AG04449 (cell line): ENCODE measurements at places on chromosomes 6 and 20.

DNA sequence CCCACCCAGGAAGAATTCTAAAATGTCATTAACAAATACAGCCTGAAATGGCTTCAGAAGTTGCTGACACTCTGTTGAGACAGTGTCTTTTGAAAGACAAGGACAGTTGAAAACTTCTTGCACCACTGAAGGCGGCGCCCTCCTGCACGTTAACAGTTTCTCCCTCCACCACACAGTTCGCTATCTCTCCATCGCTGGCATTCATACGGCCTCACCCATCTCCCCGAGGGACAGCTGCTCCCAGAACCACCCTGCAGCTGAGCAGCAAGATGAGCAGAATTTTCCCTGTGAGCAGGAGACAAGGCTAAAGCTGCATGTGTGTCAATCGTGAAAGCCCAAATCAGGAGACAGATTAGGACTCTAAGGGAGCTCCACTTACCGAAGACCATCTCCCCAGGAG, 113.3 kb downstream of the LY86 start:
- DNase-seq = no peak

DNA sequence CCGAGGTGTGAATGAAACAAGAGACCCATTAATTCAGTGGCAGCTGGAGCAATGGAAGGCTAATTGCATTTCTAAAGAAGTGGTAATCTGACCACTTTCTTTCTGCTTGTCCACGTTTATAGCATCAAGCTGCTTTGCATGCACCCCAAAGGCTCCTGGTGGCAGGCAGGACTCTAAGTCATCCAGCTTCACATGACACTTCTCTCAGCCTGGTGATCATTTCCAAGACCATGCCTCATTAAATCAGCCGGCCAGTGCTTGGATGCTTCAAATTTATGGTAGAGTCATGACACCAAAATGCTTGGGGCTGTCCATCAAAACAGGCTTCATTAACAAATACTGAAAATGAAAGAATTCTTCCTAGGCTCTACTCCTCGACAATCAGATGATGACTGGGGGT, 614.9 kb downstream of the DOK5 start:
- no peak for DNase-seq

GRCh38 chr6:39791850-39792539, at the start of gene DAAM2:
Gene DAAM2 (plus strand): TSS chr6:39792376. CDS start chr6:39856303, 63,927 bp downstream.
- DNase-seq = no peak

GRCh38 chr6:149855040-149855654, 9.0 kb downstream of the LRP11 start:
- peak; percentile 77 for DNase-seq

DNA sequence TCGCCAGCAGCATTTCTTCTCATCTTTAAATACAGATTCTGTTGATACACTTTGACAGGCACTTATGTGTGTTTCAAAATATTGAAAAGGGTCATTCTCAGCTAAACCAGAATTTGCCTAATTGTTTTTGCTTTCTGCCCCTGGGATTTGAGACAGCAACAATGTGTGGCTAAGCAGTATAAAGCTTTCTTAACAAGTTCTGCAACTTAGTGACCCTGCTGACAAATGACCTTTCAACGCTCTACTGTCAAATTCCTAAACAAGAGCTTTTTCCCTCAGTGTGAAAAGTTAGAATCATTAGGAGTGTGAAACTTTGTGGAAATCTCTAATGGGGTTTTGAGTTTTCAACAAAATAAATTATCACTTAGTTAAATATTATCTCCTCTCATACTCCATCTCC, 414.6 kb downstream of the RFPL4B start:
- no peak for DNase-seq

DNA sequence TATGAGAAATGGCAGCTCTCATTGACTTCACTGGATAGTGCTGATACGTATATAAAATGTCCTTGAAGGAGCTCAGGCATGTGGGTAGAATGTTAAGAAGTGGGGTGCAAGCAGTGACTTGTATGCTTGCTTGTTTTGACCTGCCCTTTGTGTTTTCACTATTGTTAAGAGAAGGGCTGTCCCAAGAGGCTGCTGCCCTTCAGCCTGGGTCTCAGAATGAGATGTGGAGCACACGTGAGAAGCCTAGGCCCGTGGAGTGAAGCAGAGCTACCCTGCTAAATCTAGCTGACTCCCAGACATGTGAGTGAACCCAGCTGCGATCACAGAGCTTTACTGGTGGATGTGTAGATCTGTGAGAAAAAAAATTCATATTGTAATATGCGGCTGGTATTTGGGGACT, 305.3 kb upstream of the RGS17 start:
- DNase-seq = no peak

GRCh38 chr6:20669571-20670314, 135.5 kb downstream of the CDKAL1 start:
- no peak for DNase-seq

GRCh38 chr6:159061805-159062563, 17.2 kb upstream of the TAGAP start:
- DNase-seq = no peak

DNA sequence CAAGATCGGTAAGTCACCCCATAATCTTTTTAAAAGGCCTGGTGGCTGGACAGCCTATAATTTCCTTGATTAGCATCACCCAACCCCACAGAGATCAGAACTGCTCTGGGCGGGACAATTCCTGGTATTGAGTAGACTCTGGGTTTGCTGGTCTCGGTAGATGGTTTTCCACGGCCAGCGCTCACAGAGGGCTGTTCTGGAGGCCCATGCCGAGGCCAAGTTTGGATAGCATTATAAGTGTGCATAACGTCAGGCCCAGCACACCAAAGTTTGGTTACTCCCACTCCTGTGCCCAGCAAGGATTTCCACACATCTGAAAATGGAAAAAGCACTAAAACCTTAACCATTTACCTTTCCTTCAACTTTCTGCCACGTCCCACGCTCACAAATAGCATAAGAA, 104.7 kb upstream of the RREB1 start:
- DNase-seq = no peak

GRCh38 chr6:35305117-35305516, 7.5 kb downstream of the DEF6 start:
- DNase-seq = no peak

DNA sequence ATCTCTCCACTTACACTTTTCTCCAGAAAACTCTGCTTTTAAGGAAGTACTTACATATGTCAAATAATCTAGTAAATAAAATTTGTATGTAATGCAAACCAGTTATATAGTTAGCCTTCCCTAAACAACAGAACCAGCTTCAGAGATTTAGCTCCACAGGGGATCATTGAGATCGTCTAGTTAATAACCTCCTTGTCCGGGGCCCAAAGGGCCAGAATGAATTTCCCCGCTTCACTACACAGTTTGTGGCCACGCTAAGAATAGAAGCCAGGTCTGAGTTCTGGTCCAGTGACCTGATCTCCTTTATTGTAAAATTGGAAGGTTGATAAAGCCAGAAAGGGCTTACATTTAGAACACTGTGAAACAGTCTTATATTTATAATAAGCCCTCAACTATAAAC, 245.2 kb downstream of the TPBG start:
- no peak for DNase-seq

GRCh38 chr6:35562060-35562459, 49.4 kb upstream of the TULP1 start:
- DNase-seq = no peak

- DNase-seq = no peak
Observed at GRCh38 chr6:126181890-126182289, 158.0 kb upstream of the CENPW start.

DNA sequence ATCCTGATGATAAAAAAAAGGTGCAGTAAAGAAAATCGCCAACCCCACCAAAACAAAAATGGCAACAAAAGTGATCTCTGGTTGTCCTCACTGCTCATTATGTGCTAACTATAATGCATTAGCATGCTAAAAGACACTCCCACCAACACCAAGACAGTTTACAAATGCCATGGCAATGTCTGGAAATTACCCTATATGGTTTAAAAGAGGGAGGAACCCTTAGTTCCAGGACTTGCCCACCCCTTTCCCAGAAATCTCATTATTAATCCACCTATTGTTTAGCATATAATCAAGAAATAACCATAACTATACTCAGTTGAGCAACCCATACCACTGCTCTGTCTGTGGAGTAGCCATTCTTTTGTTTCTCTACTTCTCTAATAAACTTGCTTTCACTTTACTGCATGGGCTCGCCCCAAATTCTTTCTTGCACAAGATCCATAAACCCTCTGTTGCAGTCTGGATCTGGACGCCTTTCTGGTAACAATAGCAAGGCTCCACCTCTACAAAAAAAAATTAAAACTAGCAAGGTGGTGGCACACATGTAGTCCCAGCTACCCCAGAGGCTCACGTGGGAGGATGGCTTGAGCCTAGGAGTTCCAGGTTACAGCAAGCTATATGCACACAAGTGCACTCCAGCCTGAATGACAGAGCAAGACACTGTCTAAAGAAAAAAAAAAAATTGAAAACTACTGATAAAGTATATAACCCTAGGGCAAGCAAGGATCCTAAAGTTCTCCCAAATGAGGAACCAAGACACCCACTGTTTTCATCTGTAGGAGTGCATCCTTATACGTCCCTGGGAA, 278.8 kb upstream of the JARID2 start:
- no peak for DNase-seq

GRCh38 chr20:32872266-32872665, 13.5 kb downstream of the EFCAB8 start:
- no peak for DNase-seq

DNA sequence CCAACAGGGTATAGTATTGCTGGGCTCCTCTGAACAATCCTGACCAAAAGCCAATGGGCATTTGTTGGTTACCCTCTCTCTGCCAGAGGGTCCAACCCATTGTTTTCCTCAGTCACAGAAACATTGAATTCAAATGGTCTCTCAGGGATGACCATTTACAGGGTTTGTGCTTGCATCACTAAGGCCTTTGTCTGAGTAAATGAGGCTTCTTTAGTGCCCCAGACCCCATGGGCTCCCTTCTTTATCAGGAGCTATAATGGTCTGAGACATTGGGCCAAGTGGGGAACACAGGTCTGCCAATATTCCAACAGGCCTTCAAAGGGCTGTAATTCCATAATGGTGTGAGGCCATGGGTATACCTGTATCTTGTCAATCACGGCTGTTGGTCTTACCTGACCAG, 27.1 kb downstream of the GSTA2 start:
- DNase-seq = no peak

- DNase-seq = no peak
Observed at GRCh38 chr6:165081944-165082532, 227.4 kb downstream of the C6orf118 start.

DNA sequence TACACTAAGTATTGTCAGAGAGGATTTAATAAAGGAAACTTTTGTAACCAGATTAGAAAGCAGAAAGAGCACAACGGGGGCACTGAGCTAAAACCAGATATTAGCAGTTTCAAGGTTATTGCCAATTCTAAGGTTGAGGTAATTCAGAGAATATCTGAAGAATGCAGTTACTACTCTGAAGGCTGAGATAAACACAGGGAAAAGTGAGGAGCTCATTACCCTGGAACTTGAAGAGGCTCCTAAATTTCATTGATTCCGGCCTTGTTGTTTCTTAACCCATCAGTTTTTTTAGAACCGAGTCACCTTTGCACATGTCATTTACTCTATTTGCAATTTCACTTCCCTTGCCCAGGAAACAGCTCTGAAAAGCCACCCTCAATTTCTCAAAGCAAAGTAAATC, 72.4 kb upstream of the BTBD3 start:
- no peak for DNase-seq

DNA sequence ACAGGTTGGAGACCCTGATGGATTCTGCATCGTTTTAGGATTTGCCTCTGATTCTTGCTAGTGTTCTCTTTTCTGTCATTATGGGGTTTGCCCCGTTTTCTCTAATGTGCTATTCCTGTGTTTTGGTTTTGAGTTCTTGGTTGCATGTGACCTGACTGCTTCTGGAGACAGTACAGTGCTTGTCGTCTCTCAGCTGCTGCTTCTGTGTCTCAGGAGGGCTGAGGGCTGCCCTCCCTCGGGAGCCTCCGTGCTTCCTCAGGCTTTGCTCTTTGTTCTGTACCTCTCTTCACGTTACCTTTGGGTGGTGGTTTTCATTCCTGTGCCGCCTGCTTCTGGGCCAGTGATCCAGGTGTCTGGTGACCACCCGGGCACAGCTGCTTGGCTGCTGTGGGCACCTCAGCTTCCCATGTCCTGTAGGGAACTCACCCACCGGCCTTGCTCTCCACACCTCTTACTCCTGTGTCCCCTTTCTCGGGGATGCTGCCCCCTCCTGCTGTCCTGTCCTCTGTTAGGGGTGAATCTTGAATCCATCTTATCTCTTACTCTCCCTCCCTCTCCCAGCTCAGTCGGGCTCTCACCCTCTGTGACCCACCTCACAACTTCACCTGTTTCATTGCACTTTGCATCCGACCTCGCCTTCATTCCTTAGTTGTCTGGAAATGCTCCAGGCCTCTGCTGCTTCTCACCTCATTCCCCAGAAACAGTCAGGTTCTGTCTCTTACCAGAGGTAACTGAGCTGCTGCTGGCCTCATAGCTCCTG, 33.2 kb downstream of the PANK2 start:
- DNase-seq = no peak

GRCh38 chr6:135941275-135942025, 89.9 kb downstream of the PDE7B start:
- no peak for DNase-seq

DNA sequence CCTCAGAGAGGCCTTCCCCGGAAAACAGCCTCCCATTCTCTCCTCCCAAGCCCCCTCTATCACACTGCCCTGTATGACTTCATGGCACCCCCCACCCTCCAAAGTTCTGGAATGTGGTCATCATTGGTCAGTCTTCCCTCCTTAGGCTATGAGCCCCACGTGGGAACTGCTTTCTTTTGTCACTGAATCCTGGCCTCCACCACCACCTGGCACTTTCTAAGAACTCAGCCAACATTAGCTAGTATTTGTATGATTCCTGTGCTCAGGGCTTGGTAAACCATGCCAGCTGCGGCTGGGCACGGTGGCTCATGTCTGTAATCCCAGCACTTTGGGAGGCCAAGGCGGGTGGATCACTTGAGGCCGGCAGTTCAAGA, 8.4 kb upstream of the E2F1 start:
- no peak for DNase-seq

DNA sequence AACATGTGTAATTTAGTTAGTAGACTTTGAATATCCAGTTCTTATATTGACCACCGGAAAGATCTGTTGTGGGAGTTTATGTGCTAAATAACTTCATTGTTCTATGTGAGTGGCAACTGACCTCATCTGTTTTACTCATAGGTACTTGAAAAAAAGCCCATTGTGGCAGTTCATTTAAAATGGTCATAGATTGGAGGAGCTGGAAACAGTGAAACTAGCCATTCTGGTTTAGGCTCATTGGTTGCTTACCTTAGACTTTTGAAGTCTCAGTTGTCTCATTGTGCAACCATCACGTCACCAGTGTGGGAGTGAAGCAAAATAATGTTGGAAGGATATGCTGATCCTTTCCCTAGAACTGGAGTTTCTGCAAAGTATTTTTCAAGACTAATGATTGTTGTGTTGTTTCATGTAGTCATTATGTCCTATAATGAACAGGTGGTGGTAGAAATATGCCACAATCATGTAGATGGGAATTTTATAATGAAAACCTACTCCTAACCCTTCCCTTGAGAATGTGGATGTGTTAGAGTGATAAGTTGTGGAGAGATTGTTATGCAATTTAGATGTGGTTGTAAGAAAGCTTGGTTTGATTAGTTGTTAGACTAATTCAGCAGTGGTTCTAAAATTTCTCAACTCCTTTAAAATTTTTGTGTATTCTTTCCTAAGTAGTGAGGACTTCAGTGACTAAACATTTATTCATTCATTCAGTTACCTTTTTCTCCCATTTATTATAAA, 18.3 kb downstream of the DSP start:
- no peak for DNase-seq

GRCh38 chr6:5398530-5398929, 137.2 kb downstream of the FARS2 start:
- DNase-seq = peak; percentile 17
